ENCODE measurements at places on chromosomes 6 and 20. TPM values are rescaled to one million over a fixed set of nuclear protein-coding genes. Genes with fewer than 3 reads are reported as not detected.
A peak's percentile ranks its signal among the peaks of the same experiment; 100 is the strongest.

- no peak overlapping the region for H3K4me3 ChIP-seq
- DNase-seq: no peak
- no peaks in the 10 kb centered on the region for H3K4me1 ChIP-seq
- no peaks in the 10 kb centered on the region for H3K36me3 ChIP-seq
- H3K27me3 ChIP-seq: no peaks in the 10 kb centered on the region
- H3K27ac ChIP-seq: no peak overlapping the region
Observed at GRCh38 chr6:40543146-40543545, 44.0 kb downstream of the LRFN2 start.

DNA sequence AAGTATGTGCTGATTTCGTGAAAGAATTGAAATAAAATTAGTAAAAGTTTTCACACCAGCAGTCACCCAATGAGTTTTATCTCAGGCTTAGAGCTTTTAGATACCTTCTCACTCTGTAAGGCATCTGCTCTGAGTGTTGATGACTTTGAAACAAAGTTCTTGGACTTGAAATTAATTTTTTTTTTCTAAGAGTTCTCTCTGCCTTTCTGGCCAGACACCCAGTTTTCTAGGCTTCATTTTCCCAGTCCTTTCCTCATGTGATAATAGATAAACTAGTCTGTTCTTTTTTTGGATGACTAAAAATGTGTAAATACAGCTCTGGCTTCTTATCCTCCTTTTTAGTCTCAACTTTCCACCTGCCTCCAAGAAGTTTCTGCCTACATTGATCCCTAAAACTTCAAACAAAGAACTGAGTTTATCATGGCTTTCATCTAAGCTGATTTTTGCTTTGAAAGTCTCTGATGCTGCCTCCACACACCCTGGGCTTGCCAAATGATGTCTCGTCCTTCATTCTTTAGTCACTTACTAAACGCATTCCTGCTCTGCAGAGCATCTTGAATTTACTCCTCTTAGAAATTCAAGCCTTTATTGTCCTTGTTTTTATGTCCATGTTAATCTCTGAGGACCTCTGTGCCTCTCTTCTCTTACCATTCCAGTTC, 32.7 kb downstream of the SLX4IP start:
- H3K4me1 ChIP-seq: peaks cover 11% of the 10 kb centered on the region
- no peaks in the 10 kb centered on the region for H3K27me3 ChIP-seq
- H3K27ac ChIP-seq: peak overlapping the region; percentile 44
- no peaks in the 10 kb centered on the region for H3K36me3 ChIP-seq
- H3K4me3 ChIP-seq: no peak overlapping the region

DNA sequence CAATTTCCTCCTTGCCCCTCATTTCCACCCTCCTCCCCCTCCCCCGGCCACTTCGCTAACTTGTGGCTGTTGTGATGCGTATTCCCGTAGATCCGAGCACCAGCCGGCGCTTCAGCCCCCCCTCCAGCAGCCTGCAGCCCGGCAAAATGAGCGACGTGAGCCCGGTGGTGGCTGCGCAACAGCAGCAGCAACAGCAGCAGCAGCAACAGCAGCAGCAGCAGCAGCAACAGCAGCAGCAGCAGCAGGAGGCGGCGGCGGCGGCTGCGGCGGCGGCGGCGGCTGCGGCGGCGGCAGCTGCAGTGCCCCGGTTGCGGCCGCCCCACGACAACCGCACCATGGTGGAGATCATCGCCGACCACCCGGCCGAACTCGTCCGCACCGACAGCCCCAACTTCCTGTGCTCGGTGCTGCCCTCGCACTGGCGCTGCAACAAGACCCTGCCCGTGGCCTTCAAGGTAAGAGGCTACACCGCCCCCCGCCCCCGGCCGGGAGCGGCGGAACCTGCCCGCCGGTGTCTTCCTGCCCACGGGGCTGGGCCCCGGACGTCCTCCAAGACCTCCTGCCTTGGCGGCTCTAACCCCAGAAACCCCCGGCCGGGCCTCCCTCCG, 44.9 kb upstream of the SUPT3H start:
- peaks cover 44% of the 10 kb centered on the region for H3K4me1 ChIP-seq
- H3K27ac ChIP-seq: peak overlapping the region; percentile 84
- peak; percentile 47 for DNase-seq
- peak overlapping the region; percentile 40 for H3K4me3 ChIP-seq
- peaks cover 77% of the 10 kb centered on the region for H3K27me3 ChIP-seq
- H3K36me3 ChIP-seq: no peaks in the 10 kb centered on the region

Gene THBS2
- total RNA-seq: 25.5 TPM

DNA sequence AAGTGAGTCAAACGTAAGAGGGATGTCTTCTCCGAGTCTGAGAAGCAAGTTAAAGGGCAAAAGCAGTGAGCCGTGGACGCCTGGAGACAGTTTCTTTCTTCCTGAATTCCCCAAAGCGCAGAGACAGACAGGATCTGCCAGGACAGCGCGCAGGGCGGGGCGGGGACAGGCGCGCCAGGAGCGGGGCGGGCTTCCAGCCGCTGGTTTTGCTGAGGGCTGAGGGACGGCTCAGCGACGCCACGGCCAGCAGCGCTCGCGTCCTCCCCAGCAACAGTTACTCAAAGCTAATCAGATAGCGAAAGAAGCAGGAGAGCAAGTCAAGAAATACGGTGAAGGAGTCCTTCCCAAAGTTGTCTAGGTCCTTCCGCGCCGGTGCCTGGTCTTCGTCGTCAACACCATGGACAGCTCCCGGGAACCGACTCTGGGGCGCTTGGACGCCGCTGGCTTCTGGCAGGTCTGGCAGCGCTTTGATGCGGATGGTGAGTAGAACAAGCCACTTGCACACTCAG, at the start of gene SCGN:
TSS of gene SCGN (plus strand) at position 209 of the 509 bp plus-strand sequence. CDS start at position 398, 189 bp downstream.
- H3K4me1 ChIP-seq: no peaks in the 10 kb centered on the region
- peaks cover 62% of the 10 kb centered on the region for H3K27me3 ChIP-seq
- DNase-seq: peak; percentile 58
- no peak within 1 kb of the TSS for H3K27ac ChIP-seq
- H3K36me3 ChIP-seq: no peaks in the 10 kb centered on the region

DNA sequence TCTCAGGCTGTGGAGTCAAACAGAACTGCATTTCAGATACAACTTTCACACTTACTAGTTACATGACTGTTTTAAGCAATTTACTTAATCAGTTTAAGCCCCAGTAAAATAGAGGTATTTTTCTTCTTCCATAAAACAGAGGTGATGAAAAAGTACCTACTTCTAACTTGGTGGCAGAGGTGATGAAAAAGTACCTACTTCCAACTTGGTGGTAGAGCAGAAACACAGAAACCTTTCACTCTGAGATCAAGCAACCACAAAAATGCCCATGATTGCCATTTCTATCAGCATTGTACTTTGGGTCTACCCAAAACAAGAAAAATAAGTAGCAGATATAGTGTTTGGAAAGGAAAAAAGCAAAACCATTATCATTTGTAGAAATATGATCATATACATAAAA, 148.7 kb downstream of the OPRM1 start:
- no peak overlapping the region for H3K4me3 ChIP-seq
- no peaks in the 10 kb centered on the region for H3K27me3 ChIP-seq
- H3K4me1 ChIP-seq: no peaks in the 10 kb centered on the region
- no peaks in the 10 kb centered on the region for H3K36me3 ChIP-seq
- no peak overlapping the region for H3K27ac ChIP-seq

GRCh38 chr6:89081129-89081422, 525 bp downstream of the PNRC1 start:
- no peaks in the 10 kb centered on the region for H3K27me3 ChIP-seq
- H3K4me1 ChIP-seq: peaks cover 14% of the 10 kb centered on the region
- peak overlapping the region; percentile 99 for H3K4me3 ChIP-seq
- H3K36me3 ChIP-seq: no peaks in the 10 kb centered on the region
- peak overlapping the region; percentile 100 for H3K27ac ChIP-seq

Measured in transverse colon (tissue), 4 donors.